ENCODE measurements at places on chromosomes 13 and 19.

- DNase-seq = no peak
Measured at GRCh38 chr13:60441761-60442160, 44.7 kb downstream of the TDRD3 start.

- peak; percentile 1 for DNase-seq
Measured at GRCh38 chr13:36819739-36820090, 693 bp downstream of the RFXAP start.

- DNase-seq = no peak
Measured at GRCh38 chr19:50794074-50794875, 4.1 kb downstream of the ACP4 start.

- peak; percentile 44 for DNase-seq
Measured at GRCh38 chr19:3146677-3147100, 10.9 kb downstream of the GNA15 start.

DNA sequence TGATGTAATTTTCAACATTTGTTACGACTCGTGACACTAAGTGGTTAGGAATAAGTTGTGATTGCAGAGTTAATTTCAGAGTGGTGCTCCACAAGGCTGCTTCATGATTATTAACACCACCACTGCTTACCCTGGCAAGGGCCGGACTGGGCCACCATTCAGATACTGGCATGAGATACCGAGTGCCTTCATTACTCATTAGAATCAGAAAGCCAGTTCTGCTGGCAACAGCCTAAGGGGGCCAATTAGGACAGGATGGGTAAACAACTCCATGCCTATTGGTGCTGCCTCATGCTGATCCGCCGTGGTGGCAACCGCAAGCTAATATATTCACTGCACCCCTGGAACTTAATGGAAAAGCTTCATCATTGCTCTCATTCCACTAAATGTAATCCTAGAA, 575.1 kb downstream of the EFNB2 start:
- DNase-seq = no peak

- DNase-seq = no peak
Measured at GRCh38 chr13:81686877-81687276, 1346.0 kb upstream of the SPRY2 start.

DNA sequence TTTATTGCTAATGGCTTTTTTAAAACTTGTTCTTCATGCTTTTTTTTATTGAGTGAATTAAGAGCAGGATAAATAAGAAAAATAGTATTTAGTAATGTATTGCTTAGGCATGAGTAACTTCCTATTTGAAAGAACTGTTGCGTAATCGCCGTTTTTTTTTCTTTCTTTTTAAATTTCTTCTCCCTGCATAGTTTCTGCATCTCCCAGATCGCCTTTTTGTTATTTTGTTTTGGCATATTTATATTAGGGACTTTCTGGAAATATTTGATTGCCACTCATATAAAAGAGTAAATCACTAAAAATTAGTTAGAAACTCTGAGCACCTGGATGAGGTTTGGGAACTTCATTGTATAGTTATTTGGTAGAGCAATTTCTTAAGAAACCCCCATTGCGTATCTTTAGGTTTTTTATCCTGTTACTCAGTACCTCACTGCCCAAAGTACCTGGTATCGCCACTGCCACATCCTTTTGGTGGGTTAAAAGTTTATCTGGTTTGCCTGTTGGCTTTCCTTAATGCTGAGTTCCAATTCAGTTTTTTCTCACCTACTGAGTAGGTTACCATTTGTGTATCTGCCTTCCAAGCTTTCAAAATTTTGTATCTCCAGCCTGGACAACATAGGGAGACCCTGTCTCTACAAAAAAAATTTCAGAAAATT, 36.2 kb upstream of the LPAR6 start:
- DNase-seq = no peak

GRCh38 chr19:18020212-18021085, 12.5 kb downstream of the ARRDC2 start:
- DNase-seq = no peak

GRCh38 chr13:99218969-99219368, 18.3 kb downstream of the UBAC2 start:
- DNase-seq = peak; percentile 30

GRCh38 chr19:19860756-19861390, 4.8 kb upstream of the ZNF253 start:
- DNase-seq = no peak

GRCh38 chr13:99555149-99555548, 53.9 kb downstream of the TM9SF2 start:
- DNase-seq = no peak

DNA sequence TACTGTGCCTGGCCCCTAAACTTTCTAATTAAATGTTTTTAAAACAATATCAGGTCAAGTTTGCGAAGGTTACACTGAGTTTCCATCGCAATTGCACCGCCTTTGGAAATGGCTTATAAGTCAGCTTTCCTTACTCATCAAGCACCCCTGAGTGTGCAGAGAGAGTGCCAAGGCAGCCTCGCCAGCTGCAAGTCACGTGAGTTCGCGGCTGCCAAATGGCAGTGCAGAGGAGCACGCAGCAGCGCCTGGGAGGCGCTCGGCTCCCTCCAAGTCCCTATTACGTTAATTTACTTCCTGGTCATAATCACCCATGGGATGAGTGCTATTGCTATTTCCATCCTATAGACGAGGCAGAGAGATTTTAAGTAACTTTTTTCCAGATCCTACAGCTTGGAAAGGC, 319.6 kb downstream of the TEX29 start:
- DNase-seq = no peak

GRCh38 chr19:4483385-4483784, 11.3 kb downstream of the HDGFL2 start:
- DNase-seq = no peak

GRCh38 chr19:46616631-46617322, 8.1 kb downstream of the PTGIR start:
- DNase-seq = no peak

GRCh38 chr13:23447927-23448326, 14.4 kb upstream of the SACS start:
- DNase-seq = no peak

DNA sequence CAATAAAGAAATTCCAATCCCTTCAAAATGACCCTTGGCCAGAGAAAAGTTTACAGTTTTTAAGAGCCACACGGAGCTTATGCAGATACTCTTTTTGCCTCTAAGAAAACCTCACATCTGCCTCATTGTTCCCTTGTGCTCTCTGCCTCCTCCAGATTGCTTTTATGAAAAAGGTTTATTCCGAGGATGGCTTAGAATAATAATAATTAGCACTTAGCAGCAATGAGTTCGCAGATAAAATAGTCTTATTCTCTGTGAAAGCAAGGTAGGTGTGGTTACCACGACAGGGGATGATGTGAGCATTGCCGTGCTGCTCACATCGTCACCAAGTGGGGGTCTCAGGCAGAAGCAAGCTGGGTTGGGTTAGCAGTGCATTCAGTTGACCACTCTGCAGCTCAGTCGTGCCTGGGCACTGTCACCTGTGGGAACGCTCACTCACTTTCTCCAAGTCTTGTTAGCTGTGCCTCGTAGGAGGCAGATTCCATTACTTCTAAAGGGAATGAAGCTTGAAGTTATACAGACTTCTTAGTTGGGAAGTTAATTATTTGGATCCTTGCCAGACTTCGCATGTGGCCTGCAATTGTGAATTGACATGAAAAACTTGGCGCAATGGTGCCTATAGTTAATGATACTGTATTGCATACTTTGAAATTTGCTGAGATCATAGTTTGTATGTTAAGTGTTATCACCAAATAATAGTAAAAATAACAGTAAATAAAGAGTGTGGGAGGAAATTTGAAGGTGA, 157.2 kb downstream of the MYO16 start:
- no peak for DNase-seq

DNA sequence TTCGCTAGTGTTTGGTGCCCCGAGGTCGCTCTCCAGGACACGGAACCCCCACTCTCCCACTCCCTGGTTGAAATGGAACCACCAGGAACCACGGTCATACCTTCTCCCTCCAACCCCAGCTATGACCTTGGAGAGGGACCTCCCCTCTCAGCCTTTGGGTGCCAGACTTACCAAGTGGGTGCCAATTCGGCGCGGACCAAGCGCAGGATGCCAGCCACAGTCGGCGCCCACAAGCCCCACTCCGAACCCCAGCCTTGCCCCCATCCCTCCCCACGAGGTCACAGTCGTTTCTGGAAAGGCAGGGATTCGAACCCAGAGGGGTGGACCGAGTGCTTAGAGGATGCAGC, 910 bp downstream of the PDE4C start:
- no peak for DNase-seq

GRCh38 chr19:10205636-10206035, 10.9 kb upstream of the DNMT1 start:
- no peak for DNase-seq

- no peak for DNase-seq
Measured at GRCh38 chr13:75443356-75443958, 38.5 kb downstream of the TBC1D4 start.

DNA sequence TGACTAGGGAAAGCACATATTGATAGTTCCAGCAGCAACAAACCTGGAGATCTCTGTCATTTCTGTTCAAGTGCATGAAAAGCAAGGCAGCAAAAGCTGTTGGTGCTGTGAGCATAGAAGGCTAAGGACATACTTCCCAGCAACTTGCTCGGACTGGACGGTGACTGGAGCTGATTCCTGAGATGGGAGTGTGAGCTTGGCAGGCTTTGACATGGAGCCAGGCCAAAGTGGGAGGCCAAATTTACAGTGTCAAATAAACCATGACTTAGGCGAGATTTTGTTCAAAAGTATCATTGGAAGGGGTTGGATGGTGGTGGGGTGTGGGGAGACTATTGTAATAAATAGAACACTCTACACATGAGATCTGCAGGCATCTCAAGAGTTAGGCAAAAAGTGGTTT, 5.9 kb upstream of the ARGLU1 start:
- DNase-seq = no peak

DNA sequence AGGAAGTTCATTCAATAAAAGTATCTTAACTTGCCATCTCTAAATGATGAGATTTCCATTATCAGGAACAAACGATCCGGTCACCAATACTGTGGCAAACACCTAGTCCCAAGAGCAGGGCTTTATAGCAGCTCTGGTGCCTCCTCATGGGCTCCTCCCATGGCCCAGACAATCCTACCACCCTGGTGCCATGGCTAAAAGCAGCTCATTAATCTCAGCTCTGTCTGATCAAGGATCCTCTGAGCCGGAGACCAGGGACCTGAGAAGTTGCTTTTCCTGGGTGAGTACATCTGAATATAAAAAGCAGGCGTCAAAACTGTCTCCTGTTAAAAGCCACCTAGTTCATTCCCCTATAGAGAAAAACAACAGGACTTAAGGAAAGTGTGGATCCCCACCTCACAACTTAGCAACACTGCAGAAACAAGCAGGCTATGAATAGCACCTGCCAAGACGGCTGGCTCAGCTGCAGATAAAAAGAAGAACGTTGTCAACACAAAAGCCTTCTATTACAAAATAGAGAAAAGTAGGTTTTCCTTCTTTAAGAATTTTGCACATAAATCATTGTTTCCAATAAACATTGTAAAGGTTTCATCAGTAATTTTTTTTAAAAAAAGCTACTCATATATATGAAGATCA, 30.3 kb downstream of the TSHZ3 start:
- no peak for DNase-seq

DNA sequence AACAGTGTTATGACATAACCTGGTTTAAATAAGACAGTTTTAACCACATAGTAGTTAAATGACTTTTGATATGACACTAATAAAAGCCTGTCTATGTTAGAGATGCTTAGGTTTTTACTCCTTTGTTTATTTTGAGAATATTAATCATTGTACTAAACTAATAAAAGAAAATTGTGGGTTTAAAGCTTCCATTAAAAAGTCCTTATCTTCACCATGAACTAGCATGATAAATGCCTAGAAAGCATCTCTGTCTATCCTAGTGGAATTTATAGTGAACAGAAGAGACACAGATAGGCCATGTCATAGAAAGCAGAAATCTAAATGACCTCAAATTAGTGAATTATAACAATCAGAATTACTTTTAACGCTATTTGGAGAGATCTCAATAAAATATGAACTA, 255.2 kb downstream of the PCDH9 start:
- DNase-seq = no peak

- DNase-seq = peak; percentile 23
Measured at GRCh38 chr13:112968910-112969691, at the start of gene MCF2L. Gene MCF2L, plus strand, starts transcription at chr13:112969214. Its CDS starts 166 bp downstream, at chr13:112969380.

DNA sequence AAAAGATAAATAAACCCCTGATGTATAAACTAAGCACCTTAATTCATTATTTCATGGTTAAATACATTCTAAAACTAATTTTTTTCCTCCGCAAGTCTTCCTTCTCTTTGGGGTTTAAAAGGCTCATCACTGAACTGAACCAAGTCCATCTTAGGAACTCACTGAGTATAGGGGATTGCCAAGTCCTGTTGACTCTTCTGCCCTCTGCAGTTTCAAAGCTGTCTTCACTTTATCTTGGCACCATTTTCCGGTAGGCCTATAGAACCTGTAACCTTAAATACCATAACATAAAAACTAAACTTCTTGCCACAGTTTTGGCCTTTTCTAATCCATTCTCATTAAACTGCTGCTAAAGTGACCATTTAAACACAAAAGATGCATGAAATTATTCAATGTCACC, 66.5 kb upstream of the USPL1 start:
- DNase-seq = no peak

GRCh38 chr13:92640936-92641335, 585.7 kb upstream of the GPC6 start:
- DNase-seq = no peak

- DNase-seq = no peak
Measured at GRCh38 chr19:3979289-3979673, 6.0 kb downstream of the EEF2 start.
